NCI-H2227 treated with DMSO at 0.1 percent for 48 hours (cell line): ENCODE measurements at places on chromosomes 11 and 22.

GRCh38 chr11:373716-374551 lies 4.6 kb downstream of the B4GALNT4 start:
- no peak for DNase-seq

DNA sequence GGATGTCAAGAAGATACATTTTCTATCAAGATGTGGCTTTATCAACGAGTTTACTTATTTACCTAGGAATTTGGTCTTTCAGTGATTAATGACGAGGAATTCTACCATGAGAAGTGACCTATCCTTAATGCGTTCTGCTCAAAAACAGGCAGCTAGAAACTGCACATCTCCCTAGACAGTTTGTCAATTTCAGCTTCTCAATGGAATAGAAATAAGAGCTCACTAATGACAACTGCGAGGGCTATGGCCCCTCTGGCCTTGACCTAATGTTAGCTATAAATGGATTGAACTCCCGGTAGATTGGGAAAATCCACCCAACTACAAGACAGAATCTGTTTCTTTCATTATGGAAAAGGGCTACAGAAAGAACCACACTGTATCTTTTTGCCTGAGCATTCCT lies 223.4 kb downstream of the CADM1 start:
- DNase-seq: no peak

- no peak for DNase-seq
Measured at GRCh38 chr22:38694940-38695339, 5.8 kb downstream of the JOSD1 start.

DNA sequence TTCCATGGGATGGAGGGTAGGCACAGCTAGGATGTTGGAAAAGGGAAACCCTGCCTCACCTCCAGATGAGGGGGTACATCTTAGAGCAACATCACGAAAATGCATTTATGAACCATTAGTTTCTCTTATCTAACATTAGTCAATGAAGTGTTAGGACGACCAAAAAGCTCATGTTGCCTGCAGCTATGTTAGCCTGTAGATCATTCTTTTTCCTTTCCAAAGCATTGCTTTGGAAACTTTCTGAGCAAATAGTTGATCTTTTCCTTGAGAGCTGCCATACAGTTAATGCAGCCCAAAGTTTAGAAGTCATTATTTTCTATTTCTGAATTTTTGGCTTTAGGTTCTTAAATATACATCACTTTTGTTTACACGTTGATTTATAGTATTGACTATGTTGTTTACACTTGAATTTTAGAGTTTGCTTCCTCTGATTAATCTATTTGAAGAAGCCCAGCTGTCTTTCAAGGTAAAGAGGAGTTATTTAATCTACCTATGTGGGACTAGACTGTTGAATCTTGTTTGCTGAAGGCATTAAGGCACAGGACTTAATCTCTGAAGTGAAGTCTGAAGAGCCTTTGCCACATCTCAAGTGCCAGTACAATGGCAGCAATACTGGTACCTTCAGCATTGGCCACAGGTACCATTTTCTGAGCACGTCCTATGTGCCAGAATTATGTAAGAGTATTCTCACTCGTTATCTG lies 11.0 kb downstream of the POU2AF3 start:
- DNase-seq: no peak

DNA sequence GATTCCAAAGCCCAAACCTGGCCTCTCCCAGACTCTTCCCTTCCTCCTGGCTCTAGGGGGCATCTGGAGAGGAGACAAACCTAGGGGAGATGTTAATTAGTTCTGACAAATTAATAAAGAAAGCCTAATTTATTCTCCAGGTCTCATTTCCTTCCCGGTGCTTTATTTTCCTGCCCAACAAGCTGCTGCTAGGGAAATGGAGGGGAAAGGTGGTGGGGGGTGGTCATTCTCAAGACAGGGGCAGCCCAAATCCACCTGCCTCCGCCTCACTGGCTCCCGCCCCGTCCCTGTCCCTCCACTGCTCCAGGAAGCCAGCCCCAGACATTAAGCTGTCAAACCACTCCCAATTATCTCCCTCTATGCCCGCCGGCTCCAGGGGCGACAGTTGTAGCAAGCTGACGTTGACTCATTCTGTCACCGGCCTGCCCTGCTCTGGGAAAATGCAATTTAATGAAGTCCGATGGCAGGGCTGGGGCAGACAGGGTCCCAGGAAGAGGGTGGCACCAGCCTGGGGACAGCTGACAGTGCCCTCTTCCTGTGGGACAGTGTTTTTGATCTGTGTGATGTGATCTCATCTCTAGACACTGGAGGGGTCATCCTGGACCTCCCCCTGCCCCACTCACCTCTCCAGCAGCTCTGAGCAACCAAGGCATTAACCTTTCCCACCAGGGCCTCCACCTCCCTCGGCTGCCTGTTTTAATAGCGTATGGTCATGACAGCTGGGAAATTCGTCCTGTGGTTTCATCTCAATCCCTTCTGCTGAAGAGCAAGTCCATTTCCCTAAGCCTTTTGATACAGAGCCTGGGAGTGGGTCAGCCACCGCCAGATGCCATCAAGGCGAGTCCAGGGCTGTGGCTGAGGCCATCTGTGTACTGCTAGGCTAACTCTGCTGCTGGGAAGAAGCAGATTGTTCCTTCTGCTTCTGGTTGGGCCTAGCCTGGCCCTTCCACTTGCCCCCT lies 27.1 kb downstream of the NECTIN1 start:
- no peak for DNase-seq

- DNase-seq: peak; percentile 28
Measured at GRCh38 chr11:43942662-43943371, 380 bp downstream of the C11orf96 start.

- no peak for DNase-seq
Measured at GRCh38 chr11:120331301-120331996, 4.8 kb upstream of the ARHGEF12 start.

DNA sequence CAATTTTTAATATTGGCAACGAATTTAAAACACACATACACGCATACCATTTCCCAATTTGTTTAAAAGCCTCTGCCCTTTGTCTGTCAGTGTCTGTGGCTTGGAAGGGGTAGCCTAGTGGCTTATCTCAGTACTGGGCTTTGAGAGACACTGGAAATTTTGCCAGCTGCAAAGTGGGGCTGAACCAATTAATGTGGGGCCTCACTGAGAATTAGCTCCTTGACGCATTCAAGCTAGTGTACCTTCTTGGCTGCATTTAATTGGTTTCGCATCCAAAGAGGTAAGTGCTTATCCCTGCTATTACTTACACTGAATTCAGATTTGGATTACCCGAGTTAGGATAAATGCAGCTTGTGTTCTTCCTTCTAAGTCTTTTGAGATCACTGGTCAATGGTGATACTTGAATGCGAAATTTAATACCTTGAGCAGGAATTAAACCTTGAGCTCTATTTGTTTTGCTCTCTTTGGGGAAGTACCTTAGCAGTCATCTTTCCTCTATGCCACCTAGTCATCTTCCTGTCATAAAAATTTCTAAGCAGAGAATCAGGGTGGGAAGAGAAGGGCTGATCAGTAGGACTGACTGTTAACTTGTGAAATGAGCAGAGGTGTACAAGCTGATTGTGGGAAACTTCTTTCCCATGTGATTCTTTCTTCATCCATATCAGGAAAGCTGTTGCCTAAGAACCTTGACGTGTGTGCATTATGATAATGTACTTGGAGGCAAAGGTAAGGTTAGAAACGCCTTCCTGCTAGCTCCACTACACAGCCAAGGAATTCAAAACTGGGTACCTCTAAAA lies 187.7 kb upstream of the E2F8 start:
- no peak for DNase-seq

DNA sequence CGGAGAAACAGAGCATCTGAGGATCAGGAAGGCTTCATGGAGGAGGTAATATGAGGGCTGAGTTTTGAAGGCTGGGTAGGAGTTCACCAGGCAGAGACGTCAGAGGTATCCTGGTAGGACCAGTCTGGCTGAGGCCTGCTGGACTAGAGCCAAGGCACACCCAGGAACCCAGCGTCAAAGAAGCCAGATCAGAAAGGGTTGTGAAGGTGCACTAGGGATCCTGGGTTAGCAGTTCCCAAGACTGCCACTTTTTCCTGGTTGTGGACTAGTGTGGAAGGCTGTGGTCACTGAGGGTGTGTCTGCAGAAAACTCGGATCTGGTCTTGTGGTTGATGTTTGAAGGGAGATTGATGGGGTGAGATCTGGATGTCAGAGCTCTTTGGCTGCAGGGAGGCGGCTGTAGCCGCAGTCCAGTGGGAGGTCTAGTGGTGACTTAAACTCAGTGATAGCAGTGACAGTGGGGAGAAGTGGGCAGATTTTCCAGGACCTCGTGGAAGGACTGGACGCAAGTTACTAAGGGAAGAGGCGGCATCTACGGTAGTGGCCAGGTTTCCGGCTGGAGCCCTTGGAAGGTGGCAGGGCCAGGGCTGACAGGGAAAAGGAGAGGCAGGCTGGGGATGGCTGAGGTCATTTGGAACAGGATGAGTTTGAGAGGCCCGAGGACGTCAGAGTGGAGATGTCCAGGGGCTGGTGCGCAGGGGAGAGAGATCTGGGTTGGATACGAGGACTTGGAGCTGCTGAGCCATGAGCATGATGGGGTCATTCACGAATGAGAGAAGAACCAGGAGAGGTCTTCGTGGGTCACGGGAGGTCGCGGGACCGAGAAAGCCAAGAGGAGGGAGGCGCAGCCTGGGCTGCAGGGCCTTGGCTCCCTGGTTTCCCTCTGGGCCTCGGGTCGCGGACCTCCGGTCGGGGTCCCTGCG lies 10.9 kb downstream of the RELA start:
- DNase-seq: no peak

DNA sequence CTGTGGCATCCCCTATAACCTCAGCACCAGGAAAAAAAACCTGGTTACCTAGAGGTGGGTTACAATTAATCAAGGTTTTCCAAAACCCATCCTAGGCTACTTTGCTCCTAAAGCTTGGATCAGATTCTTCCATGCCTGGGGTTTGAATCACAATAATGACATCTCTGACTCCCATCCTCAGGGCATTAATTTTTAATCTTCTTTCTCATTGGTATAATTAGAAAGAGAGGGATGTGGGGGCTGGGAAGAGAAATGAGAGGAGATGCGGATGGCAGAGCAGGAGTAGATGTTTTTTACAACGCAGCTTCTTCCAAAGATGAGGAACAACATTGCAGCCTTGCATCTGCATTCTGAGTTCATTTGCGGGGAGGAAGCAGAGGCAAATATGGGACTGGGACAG lies 117.2 kb upstream of the E2F8 start:
- no peak for DNase-seq

DNA sequence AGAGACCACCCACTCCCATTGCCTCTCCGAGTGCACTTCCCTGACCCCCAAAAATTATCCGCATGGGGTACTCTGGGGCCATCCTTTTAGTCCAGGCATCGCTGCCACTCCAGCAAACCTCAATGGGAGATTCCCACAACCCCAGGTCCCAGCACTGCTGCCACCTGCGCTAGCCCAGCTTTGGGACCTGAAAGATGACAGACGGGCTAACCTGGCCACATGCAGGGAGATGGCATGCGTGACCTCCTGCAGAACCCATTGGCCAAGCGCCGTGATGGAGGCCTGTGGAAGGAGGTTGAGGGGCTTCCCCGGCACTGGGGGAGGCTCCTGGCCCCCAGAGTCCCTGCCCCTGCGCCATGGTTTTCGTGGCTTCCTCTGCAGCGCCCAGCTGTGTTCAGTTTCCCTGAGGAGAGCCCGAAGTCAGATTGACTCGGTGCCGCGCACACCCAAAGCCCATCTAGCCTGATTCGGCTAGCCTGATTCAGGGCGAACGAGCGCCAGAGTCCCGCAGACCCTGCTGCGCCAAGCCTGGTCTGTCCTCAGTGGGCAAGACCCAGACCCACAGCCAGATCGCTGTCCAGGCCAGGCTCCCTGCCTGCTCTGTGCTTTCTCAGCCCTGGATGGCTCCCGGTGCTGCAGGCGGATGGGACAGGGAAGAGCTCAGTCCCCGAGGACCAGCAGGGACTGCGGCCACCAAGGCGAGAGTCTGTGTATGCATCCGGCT lies 751 bp upstream of the WNT7B start:
- DNase-seq: no peak

DNA sequence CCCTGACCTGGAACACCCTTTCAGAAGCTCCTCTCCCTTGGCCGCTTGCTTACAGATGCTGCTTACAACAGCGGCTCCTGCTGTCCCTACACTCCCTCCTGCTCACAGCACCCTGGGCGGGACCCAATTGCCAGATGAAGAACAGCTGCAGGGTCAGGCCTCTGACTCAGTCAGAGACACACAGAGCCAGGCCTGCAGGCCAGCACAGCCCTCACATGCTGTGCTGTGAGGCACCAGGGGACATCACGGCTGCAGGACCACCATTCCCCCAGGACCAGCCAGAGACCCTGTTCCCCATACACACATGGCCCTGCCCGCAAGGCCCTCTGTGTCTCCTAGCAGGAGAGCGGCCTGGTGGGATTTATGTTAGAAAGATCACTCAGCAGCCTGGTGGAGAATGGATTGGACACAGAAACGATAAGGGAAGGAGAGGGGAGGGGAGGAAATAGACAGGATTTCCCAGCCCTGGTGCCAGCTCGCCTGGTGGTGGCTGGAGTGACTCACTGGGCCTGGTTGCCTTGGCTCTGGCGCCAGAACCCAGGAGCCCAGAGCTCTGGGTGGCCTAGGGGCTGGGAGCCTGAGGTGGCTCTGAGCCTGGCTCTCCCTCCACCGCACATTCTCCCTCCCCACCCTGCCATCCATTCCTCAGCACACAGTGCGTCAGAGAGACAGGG lies 6.7 kb downstream of the CAPN5 start:
- DNase-seq: no peak

- DNase-seq: no peak
Measured at GRCh38 chr11:85673393-85673792, 8.5 kb upstream of the CREBZF start.

GRCh38 chr22:40449676-40450035 lies 79.3 kb downstream of the SGSM3 start:
- no peak for DNase-seq

GRCh38 chr22:25202290-25202921 lies 2.7 kb downstream of the CRYBB3 start:
- DNase-seq: peak; percentile 14

- no peak for DNase-seq
Measured at GRCh38 chr11:68038718-68039525, at the start of gene TCIRG1. TCIRG1 (plus strand) TSS chr11:68039025; CDS start chr11:68041272, 2,247 bp downstream.
